ENCODE measurements at places on chromosomes 4 and X.

GRCh38 chr4:7233006-7233580 lies 40.8 kb downstream of the SORCS2 start:
- no peak for DNase-seq

- no peak for DNase-seq
Observed at GRCh38 chr4:150005537-150005936, 72.7 kb upstream of the DCLK2 start.

GRCh38 chrX:21798677-21799219 lies 40.7 kb upstream of the MBTPS2 start:
- no peak for DNase-seq

GRCh38 chrX:66074920-66075879 lies 35.3 kb upstream of the VSIG4 start:
- DNase-seq: peak; percentile 26

DNA sequence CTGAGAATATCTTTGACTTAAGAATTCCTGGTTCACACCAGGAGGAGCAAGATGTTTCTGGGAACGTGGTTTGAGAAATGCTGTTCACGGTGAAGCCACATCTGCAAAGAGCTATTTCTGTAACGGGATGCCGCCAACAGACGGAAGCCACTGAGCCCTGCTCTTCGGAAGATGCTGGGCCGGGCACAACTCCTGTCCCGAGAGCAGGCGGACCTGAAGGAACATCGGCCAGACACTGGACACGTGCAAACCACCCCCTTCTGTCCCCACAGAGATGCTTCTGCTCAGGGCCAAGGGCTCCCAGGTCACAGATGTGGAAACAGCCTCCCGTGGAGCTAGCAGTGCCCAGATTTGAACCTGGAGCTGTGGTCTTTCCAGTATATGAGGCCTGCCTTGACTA lies 24.3 kb downstream of the HMX1 start:
- no peak for DNase-seq

DNA sequence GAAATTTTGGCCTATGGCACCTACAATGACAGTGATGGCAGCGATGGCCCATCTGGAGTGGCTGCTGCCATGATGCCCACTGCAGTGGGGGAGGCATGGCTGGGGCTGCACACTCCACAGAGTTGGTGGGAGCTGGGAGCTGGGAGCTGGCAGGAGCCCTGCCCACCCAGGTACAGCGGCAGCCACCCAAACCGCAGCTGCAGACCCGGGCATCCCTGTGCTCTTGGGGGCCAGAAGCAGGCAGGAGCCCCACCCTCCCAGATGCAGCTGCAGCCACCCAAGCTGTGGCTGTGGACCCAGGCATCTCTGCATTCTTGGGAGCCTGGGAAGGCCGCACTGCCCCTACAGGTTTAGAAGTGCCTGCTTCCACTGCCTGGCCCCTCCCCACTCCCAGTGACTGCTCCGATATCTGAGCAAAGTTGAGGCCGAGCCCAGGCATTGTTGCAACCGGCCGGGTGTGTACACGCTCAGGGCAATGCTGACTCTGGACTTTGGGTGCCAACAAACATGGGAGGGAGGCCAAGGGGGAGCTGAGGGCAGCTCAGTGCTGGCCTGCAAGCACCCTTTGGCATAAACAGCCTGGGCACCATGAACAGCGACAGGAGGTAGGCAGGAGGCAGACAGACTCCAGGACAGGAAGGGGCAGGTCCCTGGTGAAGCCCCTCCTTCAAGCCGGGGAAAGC lies 82.8 kb downstream of the PPP4R3C start:
- DNase-seq: no peak

- no peak for DNase-seq
Observed at GRCh38 chr4:3426465-3427133, 15.2 kb upstream of the HGFAC start.

GRCh38 chrX:64205441-64205734 lies at the start of gene AMER1:
Gene AMER1 (minus strand): TSS chrX:64205708. CDS start chrX:64193286, 12,422 bp downstream.
- DNase-seq: no peak

DNA sequence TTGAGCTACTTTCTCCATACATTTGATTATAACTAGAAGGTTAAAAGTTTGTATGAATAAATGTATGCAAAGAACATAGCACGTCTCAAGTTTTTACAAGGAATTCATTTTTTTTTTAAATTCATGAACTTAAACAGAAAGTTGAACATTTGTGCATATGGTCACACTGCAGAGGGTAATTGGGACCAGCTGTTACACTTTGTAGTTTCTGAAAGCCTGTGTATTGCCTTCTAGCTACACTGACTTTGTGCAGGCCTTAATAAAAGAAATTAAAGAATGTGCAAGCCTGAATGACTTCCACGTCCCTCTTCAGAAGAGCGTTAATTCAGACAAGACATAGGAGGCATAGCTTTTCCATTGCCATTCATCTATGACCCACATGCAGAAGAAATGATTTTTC lies 153.1 kb upstream of the PCDH18 start:
- DNase-seq: no peak

DNA sequence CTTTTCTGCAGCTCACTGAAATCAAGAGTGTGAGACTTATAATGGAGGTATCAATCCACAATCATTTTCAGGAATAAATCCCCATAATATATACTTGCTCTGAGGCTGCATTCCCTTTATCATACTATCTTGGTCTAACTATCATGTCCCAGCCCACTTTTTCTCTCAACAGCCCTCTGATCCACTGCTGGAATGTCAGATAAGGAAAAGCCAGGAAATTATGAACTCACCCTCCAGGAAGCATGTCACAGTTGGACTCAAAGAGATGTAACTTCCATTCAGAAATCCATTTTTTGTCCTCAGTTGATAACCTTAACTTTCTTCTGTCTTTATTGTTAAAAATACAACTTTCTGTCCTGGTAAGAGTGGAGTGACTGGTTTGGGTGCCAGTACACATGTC lies 144.9 kb downstream of the PCDH19 start:
- DNase-seq: no peak

GRCh38 chrX:139640259-139640658 lies 67.7 kb downstream of the MCF2 start:
- DNase-seq: no peak

DNA sequence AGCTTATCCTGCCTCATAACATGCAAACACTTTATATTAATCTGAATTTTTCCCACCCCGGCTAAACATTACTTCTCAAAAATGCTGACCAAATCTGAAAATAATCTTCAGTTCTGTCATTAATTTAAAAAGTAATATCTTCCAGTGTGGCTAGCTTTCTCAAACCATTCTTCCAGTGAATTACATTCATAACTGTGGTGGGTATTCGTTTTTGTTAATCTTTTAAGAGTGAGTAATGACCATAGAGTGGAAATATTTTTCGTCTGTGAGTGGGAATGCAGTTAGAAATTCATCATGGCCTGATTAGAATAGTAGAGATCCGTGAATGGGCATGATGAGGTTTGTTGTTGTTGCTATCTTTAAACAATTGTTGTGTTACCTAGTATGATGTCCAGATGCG lies 138.6 kb upstream of the SFRP2 start:
- no peak for DNase-seq

All from C1 segment of cervical spinal cord (tissue), 14 donors.